ENCODE measurements at places on chromosomes 3 and 15.

DNA sequence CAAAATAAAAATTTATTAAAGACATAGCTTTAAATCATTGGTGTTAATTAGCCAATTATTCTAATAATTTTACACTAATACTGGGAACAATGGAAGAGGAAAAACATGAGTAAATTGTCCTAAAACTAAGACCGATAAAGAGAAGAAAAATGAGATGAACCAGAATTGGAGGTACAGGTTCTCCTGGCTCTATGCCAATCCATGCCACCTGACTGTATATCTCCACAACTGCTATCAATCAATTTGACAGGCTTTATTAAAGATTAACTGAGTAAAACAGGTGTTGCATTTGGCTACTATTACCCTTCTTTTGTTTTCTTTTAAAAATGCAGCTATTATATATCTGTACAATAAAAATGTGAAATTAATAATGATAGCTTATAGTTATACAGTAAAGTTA is 850.0 kb downstream of the CADM2 start:
- no peak for DNase-seq

DNA sequence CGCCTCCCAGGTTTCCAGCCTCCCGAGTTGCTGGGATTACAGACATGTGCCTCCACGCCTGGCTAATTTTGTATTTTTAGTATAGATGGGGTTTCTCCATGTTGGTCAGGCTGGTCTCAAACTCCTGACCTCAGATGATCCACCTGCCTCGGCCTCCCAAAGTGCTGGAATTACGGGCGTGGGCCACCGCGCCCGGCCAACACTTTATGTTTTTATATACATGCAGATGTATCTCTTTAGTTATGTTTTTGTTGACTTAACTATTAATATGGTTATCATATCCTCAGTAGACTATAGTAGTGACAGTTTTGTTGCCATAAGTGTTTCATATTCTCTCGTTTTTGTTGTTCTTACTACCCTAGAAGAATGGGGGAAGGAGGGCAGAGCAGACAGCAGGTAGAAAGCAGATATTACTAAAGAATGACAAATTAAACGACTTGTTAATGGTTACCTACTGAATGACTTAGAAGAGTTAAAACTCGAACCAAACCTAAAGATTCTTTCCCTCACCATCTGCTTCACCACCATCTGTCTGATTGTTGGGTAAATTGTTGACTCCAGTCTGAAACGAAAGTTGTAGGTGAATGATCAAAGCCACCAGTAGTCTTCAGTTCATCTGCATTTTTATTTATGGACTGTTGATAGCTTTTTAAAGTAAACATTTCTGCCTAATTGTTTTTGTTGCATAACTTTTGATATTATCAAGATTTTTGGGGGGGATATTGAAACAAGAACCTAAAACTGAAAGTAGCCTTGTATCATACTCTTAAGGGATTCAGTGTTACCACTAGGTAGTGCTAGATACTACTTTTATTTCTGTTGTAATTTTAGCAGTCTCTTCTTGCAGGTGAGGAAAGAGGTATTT is 89.3 kb downstream of the RASA2 start:
- no peak for DNase-seq

DNA sequence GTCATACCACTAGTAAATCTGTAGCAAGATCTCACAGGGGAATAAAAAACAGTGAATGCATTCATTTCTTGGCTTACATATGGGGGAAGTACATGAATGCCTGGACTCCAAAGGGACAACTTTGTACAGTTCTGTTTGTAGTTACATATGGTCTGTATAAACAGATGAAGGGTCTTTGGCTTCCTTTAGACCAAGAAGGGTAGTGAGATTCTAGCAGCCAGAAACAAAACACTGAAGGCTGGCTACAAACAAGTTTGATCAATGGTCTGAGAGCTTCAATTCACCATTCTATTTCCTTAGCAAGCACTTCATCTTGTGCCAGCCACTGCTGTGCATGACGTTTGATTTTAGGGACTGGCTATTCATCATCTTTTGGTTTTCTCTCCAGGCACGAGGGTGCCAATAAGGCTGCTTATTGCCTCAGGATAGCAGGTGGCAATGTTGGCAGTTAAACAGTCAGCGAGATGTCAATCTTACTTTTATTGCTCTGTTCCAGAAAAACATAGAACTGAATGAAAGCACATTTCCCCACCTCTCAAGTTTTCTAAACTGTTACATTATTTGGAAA is 313.7 kb upstream of the COL8A1 start:
- no peak for DNase-seq

GRCh38 chr15:74829486-74829885 is 3.1 kb downstream of the CPLX3 start:
- no peak for DNase-seq

DNA sequence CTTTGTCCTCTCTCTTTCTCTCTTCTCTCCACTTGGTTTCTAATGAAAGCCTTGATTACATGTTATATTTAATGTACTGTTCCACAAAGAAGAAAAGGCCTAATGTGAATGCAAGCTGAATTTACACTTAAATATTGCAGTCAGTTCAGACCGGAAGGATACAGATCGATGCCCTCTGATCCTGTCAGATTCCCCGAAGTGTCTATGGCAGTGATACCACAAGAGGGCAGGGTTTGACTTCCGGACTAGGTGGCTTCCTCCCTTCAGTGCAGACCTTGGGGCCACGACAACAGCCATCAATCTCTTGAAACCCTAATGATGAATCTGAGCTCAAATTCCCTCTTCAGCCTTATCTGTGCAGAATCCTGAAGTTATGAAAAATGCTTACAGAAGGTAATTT is 29.5 kb downstream of the AGTR1 start:
- DNase-seq, result no peak

DNA sequence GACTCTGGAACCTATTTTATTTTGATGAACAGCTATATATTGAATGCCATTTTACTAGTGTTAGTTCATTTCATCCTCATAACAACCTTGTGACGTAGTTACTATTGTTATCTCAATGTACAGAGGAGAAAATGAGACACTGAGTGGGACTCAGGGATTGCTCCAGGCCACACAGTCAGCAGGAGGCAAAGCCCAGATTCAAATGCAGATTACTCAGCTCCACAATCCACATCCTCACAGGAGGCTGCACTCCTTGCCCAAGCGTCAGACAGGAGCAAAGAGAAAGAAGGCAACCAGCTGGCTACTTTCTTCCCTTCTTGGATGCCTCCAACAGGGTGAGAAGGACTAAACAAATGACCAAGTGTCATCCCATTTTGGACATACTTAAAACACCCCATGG is 92.0 kb upstream of the CCDC54 start:
- DNase-seq, result no peak

GRCh38 chr15:86237111-86237500 is 157.4 kb downstream of the AGBL1 start:
- no peak for DNase-seq

- no peak for DNase-seq
These were observed 17.2 kb upstream of the USP3 start for GRCh38 chr15:63487076-63487757.

Data from epithelial cell of proximal tubule (primary cell).